MV-4-11 (cell line): ENCODE measurements at places on chromosomes 13 and 19.

GRCh38 chr13:85347251-85347650, 452.0 kb downstream of the SLITRK6 start:
- DNase-seq, result no peak

DNA sequence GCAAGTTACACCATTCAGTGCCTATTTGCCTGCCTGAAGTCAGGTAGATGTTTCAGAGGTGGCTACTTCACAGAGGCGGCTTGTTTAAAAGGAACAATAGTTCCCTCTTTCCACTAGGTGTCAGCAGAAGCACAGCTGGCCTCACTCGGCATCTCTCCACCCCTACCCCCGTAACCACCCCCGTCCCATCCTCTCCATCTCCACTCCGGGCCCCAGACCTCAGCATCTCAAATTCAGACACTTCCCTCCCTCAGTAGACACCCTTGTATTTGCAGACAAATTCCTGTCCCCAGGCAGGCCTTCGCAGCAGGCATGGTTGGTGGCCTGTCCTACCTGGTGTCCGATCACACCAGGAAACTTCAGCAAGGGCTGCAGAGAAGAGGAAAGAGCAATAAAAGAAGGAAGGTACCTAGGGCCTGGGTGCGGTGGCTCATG, 9.1 kb upstream of the DPP9 start:
- peak; percentile 56 for DNase-seq

GRCh38 chr19:46068345-46069258, 27.8 kb upstream of the IGFL4 start:
- peak; percentile 69 for DNase-seq

DNA sequence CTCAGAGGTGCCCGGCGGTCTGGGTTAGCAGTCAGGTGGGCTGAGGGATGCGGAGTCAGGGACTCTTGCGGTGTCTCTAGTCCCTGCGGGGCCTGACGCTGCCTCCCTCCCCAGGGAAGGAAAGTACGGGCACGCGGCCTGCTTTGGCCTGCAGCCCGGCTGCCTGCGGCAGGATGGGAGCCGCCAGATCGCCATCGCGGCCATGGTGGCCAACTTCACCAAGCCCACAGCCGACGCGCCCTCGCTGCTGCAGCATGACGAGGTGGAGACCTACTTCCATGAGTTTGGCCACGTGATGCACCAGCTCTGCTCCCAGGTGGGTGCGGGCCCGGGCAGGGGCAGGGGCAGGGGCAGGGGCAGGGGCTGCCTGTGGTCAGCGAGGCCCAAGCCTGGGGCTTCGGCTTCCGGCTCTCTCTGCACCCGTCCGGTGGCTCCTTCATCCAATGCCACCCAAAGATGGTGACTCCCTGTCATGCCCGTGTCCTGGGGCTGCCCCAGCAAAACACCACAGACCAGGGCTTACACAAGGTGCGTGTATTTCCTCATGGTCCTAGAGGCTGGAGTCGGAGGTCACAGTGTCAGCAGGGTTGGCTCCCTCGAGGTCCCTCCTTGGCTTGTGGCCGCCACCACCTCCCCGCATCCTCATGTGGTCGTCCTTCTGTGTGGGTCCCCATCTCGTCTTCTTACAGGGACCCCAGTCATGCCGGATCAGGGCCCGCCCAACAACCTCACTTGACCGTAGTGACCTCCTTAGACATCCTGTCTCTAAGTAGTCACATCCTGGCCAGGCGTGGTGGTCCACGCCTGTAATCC, 11.3 kb upstream of the ZNF554 start:
- DNase-seq, result no peak

DNA sequence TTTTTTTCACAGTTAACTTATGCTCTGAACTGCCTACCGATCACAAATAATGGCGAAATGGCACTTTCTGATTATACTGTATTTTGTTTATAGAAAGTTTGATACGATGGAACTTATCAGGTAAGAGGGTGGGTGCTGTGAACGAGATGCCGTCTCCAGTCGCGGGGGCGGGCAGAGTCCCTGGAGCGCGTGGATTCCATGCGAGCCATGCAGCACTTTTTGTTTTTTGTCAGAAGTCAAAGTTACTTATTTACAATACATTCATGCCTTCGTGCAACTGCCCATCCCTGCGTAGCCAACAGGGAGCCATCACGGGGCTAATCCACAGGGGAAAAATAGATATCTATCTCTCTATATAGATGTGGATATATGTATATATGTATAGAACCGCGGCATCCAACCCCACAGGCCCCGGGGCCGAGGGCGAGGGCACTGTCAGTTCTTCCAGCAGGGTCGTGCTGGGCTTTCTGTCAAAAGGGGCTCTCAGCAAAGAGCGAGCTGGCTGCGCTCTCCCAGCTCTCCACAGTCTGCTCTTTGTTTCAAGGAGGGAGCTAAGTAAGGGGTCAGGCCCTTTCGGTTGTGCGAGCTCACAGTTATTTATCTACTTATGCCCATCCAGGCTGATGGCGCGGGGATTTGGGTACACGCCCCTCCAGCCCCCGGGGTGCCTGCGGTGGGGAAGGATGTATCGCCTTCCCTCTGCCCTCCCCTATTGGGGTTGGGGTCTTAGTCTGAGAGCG, 3.4 kb downstream of the SLITRK1 start:
- no peak for DNase-seq

DNA sequence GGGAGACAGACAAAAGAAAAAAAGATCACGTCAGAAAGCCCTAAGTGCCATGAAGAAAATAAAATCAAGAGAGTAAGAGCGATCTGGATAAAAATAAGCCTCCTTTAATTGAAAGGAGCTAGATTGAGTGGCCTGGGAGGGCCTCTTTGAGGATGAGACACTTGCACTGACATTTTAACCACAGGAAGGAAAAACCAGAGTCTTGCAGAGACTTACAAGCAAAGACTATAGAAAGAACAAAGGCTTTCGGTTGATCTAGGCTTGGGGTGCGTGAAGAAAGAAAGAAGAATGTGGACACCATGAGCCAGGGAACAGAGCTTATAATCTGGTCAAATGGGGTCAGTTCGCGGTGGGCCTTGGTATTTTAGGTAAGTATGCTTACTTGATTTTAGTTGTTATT, 342.7 kb downstream of the COG6 start:
- no peak for DNase-seq

DNA sequence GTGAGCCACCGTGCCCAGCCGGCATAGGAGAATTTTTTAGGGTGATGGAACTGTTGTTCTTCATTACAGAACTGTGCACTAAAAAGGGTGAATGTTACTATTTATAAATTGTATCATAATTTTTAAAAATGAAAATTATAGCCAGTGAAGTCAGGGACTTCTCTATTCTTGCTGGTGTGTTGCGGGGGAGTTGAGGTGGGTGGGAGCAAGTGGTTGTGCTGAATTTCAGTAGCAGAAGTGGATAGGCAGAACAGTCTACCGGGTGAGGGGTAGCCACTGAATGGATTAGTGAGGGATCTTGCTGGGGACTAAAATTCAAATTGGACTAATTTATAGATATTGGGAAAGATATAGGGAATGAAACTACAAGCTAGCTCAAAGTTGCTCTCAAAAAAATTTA, 74.0 kb downstream of the CAB39L start:
- DNase-seq, result no peak

DNA sequence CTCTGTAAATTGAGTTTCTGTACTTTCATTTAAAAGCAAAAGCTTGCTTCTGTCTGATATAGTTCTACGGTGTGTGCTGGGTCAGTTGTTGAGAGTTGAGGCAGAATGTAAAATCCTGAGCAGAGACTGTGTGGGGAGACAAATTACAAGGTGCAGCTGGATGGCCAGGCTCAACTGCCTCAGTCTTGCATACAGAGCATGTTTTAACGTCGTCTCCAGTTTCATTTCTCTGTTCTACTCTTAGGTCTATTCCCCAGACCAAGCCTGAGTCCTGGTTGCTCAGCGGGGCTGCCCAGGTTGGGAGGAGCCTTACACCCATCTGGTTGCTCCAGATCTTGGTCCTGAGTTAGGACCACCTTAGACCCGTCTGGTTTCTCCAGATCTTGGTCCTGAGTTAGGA, 54.4 kb upstream of the MEDAG start:
- peak; percentile 76 for DNase-seq

DNA sequence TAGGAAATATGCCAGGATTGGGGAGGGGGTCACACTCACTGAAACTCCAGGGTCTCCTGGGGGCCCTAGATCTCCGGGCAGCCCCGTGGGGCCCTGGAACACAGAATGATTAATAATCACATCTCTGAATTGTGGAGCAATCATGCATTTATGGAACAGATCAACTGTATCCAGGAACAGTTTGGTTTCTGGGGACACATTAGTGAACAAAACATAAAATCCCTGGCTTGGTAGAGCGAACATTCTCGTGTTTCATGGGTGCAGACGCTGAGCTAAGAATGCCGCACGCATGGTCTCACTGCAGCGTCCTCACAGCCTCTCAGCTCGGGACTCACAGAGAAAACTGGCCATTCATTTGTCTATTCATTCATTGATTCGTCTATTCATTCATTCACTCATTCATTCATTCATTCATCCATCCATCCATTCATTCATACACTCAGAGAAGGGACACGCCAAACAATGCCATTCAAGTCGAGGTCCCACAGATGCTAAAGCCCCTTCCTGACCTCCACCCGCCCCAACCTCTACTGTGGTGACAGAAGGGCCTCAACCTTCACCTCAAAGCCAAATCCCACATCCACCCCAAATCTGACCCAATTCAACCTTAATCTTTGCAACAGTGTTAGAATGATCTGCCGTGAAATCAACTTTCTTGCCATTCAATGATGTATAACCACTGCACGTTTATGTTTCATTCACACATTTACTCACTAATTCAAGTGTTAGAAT, 35.0 kb upstream of the OLFM2 start:
- DNase-seq, result no peak

DNA sequence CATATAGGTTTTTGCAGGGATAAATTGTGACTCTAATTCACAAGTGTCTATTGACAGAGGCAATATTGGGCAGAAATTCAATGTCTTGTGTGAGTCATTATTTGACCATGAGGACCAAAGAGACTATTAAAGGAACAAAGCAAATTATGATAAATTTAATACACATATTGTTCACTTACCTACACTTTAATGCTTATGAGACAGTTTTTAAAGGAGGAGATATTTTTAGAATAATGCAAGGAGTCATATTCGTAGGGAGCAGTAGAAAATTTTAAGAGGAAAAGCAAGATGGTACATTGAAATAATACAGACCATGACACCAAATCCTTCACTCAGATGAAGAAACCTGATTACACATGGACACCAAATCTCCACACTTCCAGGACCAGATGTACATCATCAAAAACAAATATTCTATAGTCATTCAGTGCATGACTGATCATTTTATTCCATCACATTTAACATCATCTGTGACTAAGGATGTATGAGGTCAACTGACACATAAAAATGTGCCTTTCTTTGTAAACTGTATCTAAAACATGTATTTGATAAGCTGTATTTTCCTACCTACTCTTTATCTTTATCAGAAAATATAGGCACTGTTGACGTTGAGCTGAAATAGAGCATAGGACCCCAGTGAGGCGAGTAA, 4.2 kb upstream of the OR7A17 start:
- DNase-seq, result no peak

- DNase-seq, result no peak
Observed at GRCh38 chr19:46052896-46053295, 12.1 kb upstream of the IGFL4 start.

DNA sequence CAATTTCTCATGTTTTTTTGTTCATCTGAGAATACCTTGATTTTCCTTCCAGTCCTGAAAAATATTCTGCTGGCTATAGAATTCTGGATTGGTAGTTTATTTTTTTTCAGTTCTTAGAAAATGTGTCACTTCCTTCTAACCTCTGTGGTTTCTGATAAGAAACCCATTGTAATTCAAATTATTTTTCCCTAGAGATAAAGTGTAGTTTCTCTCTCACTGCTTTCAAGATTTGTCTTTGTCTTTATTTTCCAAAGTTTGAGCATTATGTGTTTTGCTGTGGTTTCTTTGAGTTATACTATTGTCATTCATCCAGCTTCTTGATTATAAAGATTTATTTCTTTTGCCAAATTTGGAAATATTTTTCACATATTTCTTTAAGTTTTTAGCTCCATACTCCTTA, 324.0 kb upstream of the SPRY2 start:
- no peak for DNase-seq

GRCh38 chr19:41998246-41999020, 4.4 kb upstream of the ATP1A3 start:
- DNase-seq, result peak; percentile 18

GRCh38 chr19:5974721-5975387, 3.1 kb downstream of the RANBP3 start:
- no peak for DNase-seq

DNA sequence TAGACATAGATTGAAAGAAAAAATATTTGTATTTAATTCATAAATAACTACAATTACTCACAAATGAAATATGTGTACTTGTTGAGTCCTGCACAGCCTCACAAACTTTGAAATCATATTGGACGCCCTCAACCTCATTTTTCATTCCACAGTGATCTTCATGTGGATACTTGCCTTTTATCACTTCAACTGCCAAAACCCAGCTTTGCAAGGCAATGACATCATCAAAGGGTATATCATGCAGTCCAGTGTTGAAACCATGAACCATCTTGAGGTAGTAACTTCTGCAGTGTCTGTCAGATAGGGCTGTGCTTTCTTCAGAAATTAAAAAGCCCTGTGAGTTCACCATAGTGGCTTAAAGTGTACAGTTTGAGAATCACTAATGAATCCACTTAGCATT, 82.2 kb downstream of the HS6ST3 start:
- DNase-seq, result no peak

DNA sequence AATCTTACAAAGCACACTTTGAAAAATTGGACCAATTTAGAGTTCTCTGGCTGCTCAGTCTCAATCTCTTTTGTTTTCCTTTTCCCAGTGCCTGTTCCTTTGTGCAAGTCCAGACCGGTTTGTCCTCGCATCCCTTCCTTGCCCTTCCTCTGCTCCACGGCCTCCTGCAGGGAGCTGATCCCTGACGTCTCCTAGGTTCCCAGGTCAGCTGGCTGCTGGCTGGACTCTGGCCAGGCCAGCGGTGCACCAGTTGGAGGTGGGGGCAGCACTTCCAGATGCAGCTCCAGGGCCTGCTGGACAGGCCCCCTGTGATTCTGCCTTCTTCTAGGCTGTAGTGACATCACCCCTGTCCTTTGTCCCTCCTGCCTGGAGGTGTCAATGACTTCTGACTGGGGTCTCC, 44.0 kb upstream of the KPNA3 start:
- no peak for DNase-seq

GRCh38 chr19:23917856-23918255, 3.2 kb downstream of the ZNF726 start:
- no peak for DNase-seq

DNA sequence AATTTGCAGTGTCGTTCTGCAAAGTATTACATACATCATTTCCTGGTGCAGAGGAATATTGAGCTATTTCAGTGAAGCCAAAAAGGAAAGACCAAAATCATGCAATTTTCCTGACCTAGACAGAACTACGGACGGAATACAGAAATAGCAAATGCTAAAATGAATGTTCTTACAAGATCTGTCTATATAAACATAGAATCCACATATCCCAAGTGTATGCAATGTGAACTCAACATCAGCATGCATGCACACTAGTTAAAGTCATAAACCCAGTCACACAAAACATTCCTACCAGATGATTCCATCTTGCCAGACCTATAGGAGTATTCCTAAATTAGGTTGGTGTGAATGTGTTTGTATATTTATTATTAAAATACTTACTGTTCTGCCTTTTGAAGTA, 383.7 kb upstream of the ZNF507 start:
- DNase-seq, result no peak
